GM13977 (cell line): ENCODE measurements at places on chromosomes 6 and 20.

DNA sequence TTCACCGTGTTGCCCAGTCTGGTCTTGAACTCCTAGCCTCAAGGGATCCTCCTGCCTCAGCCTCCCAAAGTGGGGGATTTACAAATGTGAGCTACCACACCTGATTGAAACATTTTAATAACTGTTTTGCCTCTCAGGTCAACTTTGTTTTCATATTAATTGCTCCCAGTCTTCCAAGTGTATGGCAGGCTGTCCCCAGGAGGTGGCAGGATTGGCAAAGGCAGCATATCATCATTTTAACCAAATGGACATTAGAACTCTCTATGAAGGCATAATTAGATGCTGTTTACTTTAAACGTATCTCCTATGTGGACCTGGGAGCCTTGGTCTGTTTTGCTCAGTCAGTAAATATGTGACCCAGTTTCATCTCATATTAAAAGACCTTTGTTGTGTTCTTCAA lies 59.2 kb upstream of the CSE1L start:
- no peak for DNase-seq

DNA sequence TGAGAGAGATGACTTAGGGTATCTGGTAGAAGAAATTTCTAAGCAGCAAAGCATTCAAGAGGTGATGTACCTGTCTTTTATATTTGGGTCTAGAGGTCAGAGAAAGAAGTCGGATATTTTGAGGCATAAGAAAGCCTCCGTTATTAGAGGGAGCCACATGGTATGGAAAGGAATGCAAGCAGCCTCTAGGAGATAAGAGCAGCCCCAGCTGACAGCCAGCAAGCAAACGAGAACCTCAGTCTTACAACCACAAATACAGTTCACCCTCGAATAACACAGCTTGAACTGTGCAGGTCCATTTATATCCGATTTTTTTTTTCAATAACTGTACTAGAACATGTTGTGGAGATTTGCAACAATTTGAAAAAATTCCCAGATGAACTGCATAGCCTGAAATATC lies 190.7 kb upstream of the VGLL2 start:
- DNase-seq = no peak

GRCh38 chr6:163862701-163863100 lies 448.2 kb downstream of the QKI start:
- no peak for DNase-seq

- no peak for DNase-seq
These were observed 60.2 kb upstream of the KCNQ5 start for GRCh38 chr6:72561629-72562028.

DNA sequence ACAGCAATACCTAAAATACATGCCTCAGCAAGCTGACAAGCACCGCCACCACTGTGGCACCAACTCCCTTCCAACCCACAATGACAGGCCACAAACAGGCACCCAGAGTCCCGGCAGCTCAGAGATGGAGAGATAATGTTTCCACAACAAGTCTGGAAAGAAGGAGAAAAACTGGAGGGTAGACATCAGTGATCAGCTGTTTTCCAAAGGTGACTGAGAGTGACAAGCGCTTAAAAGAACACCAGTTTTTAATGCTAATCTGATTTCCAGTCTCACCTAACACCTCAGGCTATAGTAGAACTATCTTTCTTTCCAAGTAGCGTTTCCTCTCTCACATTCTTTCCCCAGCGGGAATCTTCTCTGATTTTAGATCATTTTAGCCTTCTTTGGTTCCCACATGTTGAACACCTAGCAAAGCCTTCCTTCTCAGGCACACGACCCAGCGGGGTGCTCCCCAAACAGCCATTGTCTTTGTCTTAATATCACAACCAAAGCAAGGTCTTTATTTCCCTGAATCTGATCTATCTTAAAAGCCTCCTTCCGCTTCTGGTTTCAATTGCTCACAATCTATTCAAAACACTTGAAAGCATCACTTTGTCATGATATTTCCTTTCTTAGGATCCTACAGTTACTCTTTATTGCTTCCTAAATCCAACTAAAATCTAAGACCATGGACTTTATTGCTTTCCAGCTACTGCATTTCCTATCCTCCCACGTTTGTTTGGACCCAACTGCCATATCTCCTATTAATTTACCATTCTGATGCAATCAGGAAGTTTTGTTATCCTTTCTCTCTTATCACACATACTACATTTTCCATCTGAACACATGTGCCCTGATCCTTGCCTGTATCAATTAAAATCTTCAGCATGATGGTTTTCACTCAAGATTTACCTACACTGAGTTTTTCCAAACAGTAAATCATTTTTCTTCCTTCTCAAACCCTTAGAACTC lies 282.7 kb downstream of the ADGB start:
- DNase-seq = no peak

DNA sequence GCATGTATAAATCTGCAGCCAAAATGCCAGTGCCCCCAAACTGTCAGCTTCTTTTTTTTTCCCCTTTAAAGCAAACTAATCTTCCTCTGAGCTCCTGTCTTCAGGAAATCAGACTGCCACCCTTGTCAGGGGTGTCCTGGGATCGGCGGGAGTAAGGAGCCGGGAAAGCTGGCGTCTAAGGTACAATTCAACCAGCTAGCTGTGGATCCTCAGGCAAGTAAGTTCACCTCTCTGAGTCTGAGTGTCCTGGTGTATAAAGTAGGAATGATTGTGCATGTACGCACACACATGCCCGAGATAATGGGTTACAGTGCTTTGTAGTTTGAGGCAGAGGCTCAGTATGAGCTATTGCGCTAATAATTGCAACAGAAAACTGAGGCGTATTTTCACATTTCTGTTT lies 98.3 kb downstream of the ANKRD60 start:
- no peak for DNase-seq
